WERI-Rb-1 (cell line): ENCODE measurements at places on chromosomes 2 and 18.

DNA sequence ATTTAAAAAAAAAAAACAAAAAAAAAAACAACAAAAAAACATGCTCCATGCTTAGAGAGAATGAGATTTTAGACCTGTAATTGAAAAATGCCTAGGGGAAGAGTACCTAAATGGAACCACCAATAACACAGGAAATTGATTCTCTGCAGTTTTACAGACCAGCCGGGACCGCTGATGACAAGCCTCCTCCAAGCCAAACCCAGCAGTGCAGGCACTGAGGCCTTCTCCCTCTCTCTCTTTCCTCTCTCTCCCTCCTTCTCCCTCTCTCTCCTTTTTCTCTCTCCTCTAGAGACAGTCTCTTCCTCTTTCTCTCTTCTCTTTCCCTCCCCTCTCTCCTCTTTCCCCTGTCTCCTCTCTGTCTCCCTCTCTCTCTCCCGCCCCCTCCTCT lies 228.8 kb upstream of the COPS8 start:
- DNase-seq, result no peak

GRCh38 chr2:11393711-11394236 lies 49.3 kb upstream of the ROCK2 start:
- no peak for DNase-seq

GRCh38 chr2:168734199-168734760 lies 68.2 kb upstream of the NOSTRIN start:
- DNase-seq, result no peak

GRCh38 chr2:233363744-233364235 lies 9.5 kb downstream of the DGKD start:
- no peak for DNase-seq
